ENCODE measurements at places on chromosomes 5 and 9.

GRCh38 chr9:74921737-74922136 lies 31.0 kb downstream of the C9orf40 start:
- DNase-seq: no peak

DNA sequence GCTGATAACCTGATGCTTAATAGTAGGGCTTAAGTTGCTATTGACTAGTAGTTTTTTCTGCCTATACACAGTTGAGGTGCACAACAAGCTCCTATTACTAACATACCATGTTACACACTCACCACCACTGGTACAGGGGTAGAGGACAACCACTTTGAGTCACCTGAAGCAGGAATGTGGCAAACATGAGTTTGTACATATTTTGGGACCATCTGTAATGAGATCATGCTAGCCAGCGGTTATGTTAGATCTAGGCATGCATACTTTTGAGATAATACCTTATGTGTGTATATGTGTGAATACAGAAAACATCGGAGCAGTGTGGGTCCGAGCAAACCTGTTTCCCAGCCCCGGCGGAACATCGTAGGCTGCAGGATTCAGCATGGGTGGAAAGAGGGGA lies 72.8 kb upstream of the NXNL2 start:
- no peak for DNase-seq

DNA sequence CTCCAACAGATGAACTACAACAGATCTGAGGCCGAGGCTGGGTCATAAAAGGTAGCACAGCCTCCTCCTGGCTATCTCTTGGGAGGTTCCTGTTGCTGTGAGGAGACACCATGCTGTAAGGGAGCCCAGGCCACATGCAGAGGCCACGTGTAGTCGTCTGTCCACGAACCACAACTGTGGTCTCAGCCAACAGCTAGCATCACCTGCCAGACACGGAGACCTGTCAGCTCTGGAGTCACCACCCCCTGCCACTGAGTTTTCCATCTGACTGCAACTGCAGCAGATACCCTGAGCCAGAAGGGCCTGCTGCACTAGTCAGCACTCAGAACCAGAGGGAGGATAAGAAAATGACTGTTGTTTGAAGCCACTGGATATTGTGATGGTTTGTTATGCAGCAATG lies 12.7 kb upstream of the GOLM1 start:
- DNase-seq: no peak

GRCh38 chr5:36680066-36680465 lies 73.7 kb downstream of the SLC1A3 start:
- no peak for DNase-seq

GRCh38 chr9:21030389-21031035 lies 928 bp downstream of the HACD4 start:
- DNase-seq: no peak

DNA sequence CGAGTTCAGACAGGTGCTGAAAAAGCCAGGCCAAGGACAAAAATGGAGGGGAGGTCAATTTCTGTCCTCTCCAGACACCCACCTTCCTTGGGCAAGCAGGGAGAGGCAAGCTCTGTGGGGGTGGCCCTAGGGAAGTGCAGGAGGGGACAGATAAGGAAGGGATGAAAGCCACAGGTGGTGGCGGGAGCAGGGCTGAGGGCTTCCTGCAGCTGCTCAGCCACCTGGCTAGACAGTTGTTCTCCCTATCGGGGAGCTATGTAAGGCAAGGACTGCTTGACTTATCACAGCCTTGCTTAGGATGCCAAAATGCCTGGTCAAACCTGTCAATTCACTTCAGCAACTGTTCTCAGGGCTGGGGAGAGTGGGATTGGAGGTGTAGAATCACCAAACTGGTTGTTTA lies 266.1 kb downstream of the ZSWIM6 start:
- DNase-seq: no peak

- DNase-seq: no peak
Measured at GRCh38 chr9:27653246-27653645, 80.0 kb upstream of the C9orf72 start.

- DNase-seq: no peak
Measured at GRCh38 chr5:10710513-10711128, 50.4 kb downstream of the DAP start.

DNA sequence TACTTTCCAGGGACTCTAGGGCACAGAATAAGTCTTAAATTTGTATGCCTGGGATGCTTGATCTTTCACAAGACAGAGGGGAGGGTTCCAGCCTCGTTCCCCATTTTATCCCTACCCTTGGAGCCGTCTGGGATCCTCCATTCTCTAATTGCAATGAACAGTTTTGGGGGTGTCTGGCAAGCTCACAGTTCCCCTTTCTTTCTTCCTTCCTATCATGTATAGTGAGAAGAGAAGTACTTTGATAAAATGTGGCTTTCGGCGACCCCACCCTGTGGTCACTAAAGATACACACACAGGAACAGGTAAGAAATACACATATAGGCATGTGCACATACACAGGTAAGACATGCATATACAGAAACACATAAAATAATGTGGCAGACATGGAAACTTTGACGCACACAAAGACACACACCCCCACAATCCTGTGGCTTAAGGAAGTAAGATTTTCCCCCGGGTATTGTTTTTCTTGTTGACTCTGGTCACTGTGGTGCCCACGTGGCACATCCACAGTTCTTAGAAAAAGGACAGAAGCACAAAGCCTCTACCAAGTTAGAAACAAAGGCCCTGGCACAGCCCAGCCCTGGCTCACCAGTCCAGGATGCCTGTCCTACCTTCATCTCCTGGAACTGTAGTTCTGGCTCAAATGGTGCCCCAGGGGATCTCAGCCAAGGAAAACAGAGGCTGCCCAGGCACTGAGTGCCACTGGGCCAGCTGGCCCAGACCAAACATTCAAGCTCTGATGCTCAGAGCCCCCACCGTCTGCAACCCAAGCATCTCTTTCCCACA lies 6.3 kb upstream of the SMU1 start:
- DNase-seq: no peak

DNA sequence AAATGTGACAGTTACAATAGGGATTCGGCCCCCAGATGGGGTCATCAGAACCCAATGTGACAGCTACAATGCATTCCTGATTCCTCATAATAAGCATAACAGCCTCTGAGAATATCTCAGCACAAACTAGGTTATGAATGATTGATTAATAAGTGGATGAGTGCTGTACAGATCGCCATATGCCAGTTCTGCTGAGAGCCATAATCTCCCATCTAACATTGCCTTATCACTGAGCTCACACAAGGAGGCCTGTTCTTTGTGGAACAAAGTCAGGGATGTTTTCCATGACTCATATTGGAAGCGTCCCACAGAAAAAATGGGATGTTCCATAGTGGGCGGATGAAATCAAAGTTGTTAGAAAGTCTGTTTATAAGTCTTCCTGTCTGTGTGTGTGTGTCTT lies 89.6 kb downstream of the KIF4B start:
- DNase-seq: no peak
